WTC11 (cell line): ENCODE measurements at places on chromosomes 13 and 19. TPM values are rescaled to one million over a fixed set of nuclear protein-coding genes. Genes with fewer than 3 reads are reported as not detected.

- 0 out of 2 replicates have a peak, but pooled peaks cover 3% of the 10 kb centered on the region for H3K36me3 ChIP-seq
- H3K27ac ChIP-seq, result no peak overlapping the region
- H3K4me1 ChIP-seq, result peaks cover 10% of the 10 kb centered on the region
- H3K27me3 ChIP-seq, result peaks cover 3% of the 10 kb centered on the region; the same call in 1 of the 2 replicates
These were observed 789.0 kb downstream of the DIAPH3 start for GRCh38 chr13:59374691-59375090.

DNA sequence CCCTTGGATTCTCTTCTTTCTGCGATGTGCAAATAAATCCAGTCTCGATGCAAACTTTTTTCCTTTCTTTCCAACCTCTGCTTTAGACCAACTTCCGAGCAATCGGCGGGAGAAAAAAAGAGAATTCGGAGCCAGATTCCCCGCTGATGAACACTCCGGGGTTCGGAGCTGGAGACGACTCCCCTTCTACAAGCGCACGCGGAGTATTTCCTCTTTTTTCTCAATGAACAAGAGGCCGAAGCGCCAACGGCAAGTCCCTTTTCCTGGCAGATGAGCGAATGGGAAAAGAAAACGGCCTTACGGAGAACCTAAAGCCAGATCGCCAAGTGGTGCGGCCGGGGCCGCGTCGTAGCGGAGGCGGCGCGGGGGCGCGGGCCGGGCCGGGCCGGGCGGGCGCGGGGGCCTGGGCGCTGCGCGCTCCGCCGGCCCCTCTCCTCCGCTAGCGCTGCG, 250 bp downstream of the SPRY2 start:
- H3K4me1 ChIP-seq, result peaks cover 50% of the 10 kb centered on the region
- peaks cover 7% of the 10 kb centered on the region for H3K27me3 ChIP-seq
- H3K36me3 ChIP-seq, result peaks cover 25% of the 10 kb centered on the region
- H3K27ac ChIP-seq, result peak overlapping the region; percentile 99
- DNase-seq, result no peak

The C13orf42 gene
- 6.3 to 8.2 TPM (median 7.0 TPM) in 3 replicates for total RNA-seq

The GAPDHS gene
- total RNA-seq, result 0.20 to 0.30 TPM in 2 of 3 replicates, not detected in the other

The SIAH3 gene
- 0.09 to 0.31 TPM (median 0.11 TPM) in 3 replicates for total RNA-seq
